ENCODE measurements at places on chromosomes 1 and 21. TPM values are rescaled to one million over a fixed set of nuclear protein-coding genes. Genes with fewer than 3 reads are reported as not detected.

Gene HES2
- total RNA-seq: 12.5 TPM

Gene AZIN2
- 10.7 TPM for total RNA-seq

Gene CDK11A
- 13.2 TPM for total RNA-seq

Gene PADI4
- not detected for total RNA-seq

Gene ZMPSTE24
- total RNA-seq: 52.2 TPM

Gene SEMA6C
- total RNA-seq: 132 TPM

Gene STIL
- total RNA-seq: 1.4 TPM

Gene PLA2G2C
- total RNA-seq: not detected

Gene APCS
- total RNA-seq: not detected

Gene BLACAT1
- not detected for total RNA-seq

Gene HES4
- 45.8 TPM for total RNA-seq

Gene LDLRAD1
- not detected for total RNA-seq

Gene ERO1B
- total RNA-seq: 3.9 TPM

Gene S100A12
- not detected for total RNA-seq

Gene TNFAIP8L2
- not detected for total RNA-seq

Gene DDR2
- total RNA-seq: 65.3 TPM

Gene FAM131C
- not detected for total RNA-seq

Gene CRYZL1
- 19.1 TPM for total RNA-seq

Gene KPRP
- not detected for total RNA-seq
